ENCODE measurements at places on chromosomes 7 and 10.

DNA sequence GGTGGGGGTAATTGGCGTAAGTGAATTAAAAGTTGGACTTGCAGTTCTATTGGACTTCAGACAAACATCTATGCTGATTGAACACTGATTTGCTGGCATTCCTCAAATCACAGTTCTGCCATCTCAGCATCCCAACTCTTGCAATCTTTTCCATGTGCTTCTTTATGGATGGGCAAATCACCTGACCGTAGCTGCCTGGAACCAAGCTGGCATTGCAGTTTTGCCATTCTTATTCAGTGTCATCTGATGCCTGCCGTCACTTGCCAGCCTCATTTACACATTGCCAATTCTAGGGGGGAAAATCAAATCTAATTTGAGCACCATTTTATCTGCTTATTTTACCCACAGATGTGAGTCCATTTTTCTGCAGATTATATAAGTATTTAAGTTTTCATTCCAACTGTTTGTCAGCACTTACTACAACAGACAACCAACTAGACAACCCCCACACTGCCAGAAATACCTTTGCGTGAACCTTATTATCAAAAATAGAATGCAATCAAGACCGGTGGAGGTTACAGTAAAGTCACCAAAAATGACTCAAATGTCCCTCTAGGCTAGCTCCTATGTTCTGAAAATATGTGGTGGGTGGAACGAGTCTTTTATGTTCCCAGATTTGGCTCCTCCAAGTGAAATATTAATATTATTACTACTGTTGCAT, 172.3 kb upstream of the CTBP2 start:
- no peak for DNase-seq

DNA sequence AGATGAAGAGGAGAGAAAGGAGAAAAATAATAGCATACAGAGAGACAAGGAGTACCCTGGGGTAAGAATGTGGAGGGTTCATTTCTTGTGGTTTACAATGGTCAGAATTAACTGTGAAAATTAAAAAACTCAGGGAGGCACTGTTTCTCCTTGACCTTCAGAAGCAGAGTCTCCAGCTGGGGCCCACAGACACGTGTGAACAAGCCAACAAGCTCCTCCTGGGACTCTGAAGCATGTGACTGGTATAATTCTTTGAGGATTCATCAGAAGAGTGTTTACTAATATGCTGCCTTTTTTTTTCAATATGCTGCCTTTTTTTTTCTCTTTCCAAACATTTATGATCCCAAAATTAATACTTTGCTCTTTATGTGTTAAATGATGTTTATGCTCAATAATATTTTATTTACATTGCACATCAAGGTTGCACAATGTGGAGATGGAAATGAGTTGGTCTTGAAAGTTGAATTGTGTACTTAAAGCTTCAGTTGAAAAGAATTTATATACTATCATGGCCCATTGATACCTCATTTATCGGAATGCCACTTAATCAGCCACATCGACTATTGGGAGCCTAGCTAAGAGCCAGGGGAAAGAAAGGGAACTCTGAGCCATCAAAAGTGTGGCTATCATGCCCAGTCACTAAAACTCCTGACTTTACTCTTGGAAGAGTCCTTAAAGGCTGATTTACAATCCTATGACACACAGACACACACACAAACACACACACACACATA, 134.7 kb upstream of the RHOBTB1 start:
- no peak for DNase-seq

- no peak for DNase-seq
Observed at GRCh38 chr7:124765401-124766352, at the start of gene GPR37. Gene GPR37 (minus strand): TSS chr7:124765792. CDS start chr7:124764976, 816 bp downstream.

DNA sequence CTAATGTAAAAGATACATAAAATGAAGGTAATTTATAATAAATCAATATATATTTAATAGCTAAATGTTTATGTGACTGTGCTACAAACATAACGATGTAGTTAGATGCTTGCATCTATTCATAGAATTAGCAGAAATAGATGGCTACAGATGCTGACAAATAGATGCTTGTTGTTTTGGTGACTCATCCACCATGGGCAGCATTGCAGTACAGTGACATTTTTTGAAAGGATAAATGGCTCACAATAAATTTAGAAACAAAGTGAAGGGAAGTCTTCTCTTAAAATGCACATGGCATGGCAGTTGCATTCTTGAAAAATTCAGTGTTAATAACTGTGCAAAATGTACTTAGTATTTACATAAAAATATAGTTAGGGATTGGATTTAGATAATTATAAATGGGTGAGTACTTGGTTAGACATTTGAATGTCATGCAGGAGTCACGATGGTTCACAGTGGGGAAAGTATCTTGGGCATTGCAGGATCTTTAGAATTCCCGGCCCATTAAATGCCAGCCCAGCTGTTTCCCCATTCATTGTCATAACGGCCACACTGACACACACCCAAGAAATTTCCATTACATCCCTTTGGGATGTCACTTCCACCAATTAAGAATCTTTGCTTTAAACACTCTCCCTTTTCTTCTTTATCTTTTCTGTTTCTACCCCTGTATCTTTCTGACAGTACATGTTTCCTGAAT, 564.1 kb downstream of the ATRNL1 start:
- DNase-seq: no peak

- DNase-seq: no peak
Observed at GRCh38 chr10:46227936-46228562, 58.7 kb upstream of the ANTXRL start.

GRCh38 chr7:147903536-147904218, 686.9 kb upstream of the C7orf33 start:
- no peak for DNase-seq

GRCh38 chr7:2666588-2667250, 21.3 kb upstream of the AMZ1 start:
- DNase-seq: no peak

GRCh38 chr7:156015237-156016020, 203.2 kb upstream of the SHH start:
- no peak for DNase-seq

All from stimulated activated CD4-positive, alpha-beta T cell treated with anti-CD3 and anti-CD28 coated beads, TNF-alpha, amount 100 ng/mL, for 1 hour (primary cell).